T-cell (primary cell): ENCODE measurements at places on chromosomes 7 and 10. TPM values are rescaled to one million over a fixed set of nuclear protein-coding genes. Genes with fewer than 3 reads are reported as not detected.

The FAM131B gene
- 2.1 TPM for total RNA-seq

The GJD4 gene
- not detected for total RNA-seq

The CLDN12 gene
- 2.0 TPM for total RNA-seq

DNA sequence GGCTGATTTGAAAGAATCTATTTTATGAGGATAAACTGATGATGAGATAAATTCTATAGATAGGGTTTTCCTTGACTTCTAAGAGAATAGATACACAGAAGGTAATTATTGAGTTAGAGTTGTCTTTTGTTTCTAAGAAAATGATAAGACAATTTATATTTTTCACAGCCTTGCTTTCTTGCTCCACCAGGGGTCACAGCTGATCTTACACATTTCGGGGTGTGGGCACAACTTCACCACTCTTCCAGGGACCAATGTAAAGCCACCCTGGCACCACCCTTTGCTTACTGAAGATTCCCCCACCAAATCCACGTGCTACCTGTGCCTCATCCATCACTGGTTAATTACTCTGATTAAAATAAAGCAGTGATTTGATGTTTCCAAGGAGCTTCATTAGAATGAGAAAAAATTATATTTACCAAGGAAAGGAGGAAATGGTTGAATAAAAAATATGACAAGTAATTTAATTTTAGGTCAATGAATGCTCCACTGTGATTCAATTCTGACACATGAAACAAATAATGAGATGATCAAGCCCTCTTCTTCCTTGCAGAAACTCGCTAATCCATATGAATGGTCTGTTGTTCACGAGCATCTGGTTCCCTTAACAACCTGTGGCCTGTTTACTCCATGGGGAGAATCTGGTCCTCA, 177.3 kb upstream of the TNS3 start:
- no peak for DNase-seq

DNA sequence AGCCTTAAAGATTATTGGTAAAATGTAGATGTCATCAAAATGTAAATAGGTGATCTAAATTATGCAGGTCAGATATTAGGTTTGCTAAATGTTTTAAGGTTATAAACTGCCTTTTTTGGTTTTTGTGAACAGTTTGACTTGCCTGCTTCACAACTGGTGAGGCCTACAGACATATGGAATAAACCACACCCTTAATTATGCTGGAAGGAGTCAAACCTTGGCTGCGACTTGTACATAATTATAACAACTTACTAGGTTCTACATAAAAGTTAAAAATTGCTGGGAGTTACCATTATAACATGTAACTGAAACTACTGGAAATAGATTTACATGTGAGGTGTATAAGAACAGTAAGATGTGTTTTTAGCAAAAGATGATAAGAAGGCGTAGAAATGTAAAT, 31.5 kb upstream of the OPTN start:
- DNase-seq = no peak

DNA sequence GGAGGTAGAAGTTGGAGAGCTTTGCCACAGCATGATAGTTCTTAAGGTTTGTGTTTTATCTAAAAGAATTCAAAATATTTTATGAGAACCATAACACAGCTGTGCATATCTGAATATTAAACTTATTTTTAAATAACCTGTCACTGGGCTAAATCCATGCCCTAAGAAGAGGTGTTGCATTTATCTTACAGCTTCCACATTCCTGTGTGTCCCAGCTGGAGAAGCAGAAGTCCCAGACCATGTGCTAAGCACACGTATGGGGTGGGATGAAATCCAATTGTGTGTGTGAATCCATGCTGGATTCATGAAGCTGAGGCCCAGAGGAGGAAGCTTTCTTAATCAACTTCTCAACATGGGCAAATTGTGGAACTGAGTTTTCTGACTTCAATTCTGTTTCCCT, 121.5 kb downstream of the PKD1L1 start:
- DNase-seq = no peak

- no peak for DNase-seq
Observed at GRCh38 chr10:75283078-75283670, 47.4 kb upstream of the COMTD1 start.

- DNase-seq = no peak
Observed at GRCh38 chr10:119005362-119006043, 24.0 kb upstream of the NANOS1 start.
